ENCODE measurements at places on chromosomes 5 and 9. TPM values are rescaled to one million over a fixed set of nuclear protein-coding genes. Genes with fewer than 3 reads are reported as not detected.

The CRAT gene
- 18.8 TPM for total RNA-seq

GRCh38 chr5:78345485-78345884 is 14.9 kb upstream of the SCAMP1 start:
- DNase-seq, result peak; percentile 68

The ADGRD2 gene
- total RNA-seq, result not detected

- DNase-seq, result no peak
These were observed 4.8 kb upstream of the ENTPD8 start for GRCh38 chr9:137445930-137446431.

The ZNF483 gene
- 1.4 TPM for total RNA-seq

The LCN1 gene
- not detected for total RNA-seq

The AGTPBP1 gene
- 9.0 TPM for total RNA-seq

GRCh38 chr9:70411121-70411929 is 3.1 kb downstream of the KLF9 start:
- DNase-seq, result peak; percentile 75
